ENCODE measurements at places on chromosomes 5 and 9.

GRCh38 chr9:111959468-111960359, 63.1 kb downstream of the UGCG start:
- DNase-seq: no peak

- DNase-seq: no peak
Measured at GRCh38 chr5:137598399-137598798, 99.3 kb upstream of the SPOCK1 start.

DNA sequence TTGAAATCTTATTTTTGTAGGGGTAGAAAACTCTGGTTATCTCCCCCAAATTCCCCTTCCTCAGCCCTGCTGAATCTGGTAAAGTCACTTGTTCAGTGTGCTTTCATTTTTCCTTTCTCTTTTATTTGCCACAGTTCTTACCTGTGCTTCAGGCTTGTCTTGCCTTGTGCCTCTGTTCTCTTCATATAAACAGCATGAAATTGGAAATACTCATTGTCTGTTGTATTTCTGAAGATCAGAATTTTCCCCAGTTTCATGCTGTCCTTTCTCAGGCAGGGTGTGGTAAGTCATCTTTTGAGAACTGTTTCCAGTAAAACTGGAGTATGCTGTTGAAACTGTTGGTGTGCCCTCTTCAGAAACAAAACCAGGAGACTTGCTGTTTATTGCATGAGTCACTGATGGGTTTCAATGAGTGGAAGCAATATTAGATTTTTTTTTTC, 7.0 kb downstream of the PAM start:
- no peak for DNase-seq

DNA sequence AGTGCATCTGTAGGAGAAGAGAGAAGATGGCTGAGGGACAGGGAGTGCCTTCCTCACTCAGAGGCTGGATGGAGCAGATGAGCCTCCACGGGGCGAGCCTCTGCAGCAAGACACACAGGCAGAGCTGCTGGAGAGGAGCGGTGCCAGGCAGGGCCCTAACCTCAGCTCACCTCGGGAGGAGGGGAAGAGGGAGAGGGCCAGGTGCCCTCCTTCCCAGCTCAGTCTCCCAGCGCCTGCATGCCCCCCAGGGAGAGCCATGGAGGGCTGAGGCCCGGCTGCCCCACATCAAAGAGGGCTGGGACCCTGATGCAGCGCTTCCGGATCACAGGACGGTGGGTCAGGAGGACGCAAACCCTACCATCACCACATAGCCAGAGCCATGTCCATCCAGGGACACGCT, 13.6 kb upstream of the SPATA31E1 start:
- DNase-seq: no peak
